ENCODE measurements at places on chromosomes 6 and 20.

GRCh38 chr6:27829453-27830211 lies 82.6 kb downstream of the OR2B2 start:
- no peak for DNase-seq

DNA sequence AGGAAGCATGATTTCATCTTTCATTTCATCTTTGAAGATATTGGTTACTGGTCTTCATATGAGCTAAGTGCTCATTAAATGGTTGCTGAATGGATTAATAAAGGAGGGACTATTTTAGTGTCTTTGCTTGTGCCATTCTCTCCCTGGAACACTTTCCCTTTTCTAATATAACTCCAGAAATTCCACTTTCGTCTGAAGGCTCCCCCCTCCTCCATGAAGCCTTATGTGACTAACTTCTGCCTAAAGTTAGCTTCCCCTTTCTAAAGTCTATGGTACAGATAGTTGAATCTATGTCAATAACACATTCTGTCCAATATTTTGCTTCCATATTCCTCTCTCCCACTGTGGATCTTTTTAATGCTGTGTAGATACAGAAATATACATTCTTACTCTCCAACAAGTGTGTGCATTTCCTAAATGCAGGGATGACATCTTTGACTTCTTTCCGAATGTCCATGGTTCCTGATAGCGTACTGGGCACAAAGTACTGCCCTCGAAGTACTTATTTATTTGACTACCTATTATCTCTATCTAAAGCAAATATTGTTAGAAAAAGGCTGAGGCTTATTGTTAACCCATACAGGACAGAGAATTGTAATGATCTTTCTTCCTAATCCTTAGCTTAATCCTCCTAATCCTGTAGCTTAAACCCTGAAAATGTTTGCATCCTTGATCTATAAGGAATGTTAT lies 84.7 kb upstream of the ELOVL5 start:
- no peak for DNase-seq

- no peak for DNase-seq
These were observed 38.4 kb downstream of the INSM1 start for GRCh38 chr20:20406306-20406705.

DNA sequence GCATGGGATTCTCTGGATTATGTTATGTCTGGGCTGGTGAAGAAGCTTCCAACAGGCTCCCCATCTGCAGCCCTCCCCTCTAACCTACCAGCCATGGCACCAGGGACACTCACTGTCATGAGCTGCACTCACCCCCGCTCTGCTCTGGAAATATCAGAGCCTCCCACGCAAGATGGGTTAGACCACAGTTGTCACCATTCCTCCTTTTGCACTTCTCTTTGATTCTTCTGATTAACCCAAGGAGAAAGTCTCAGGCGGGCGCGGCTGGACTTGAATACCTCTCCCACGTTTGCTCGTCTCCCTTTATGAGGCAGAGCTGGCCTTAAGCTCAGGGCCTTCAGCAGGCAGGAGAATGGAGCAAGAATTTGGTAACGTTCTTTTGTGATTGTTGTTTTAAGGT lies 128.1 kb downstream of the CEBPB start:
- DNase-seq = no peak

- DNase-seq = no peak
These were observed 54.5 kb downstream of the TRMT11 start for GRCh38 chr6:126040826-126041225.

- no peak for DNase-seq
These were observed 261.5 kb downstream of the C6orf118 start for GRCh38 chr6:165047952-165048351.

GRCh38 chr20:51884561-51884960 lies 82.2 kb upstream of the SALL4 start:
- DNase-seq = no peak

DNA sequence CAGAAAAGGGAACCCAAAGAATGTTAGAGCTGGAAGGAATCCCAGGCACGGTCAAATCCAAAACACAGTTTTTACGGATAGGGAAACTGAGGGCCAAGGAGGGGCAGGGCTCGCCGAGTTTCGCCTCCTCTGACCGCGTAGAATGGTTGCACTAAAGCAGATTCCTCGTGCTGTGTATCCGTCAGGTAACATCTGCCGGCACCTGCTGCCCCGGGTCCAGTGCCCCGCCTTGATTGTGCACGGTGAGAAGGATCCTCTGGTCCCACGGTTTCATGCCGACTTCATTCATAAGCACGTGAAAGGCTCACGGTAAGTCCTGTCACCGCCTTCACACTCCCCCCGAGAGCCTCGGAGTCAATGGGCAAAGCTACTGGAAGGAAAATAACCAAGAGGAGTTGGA lies 17.1 kb downstream of the TUBB2A start:
- no peak for DNase-seq

GRCh38 chr6:136365776-136366354 lies 76.2 kb upstream of the BCLAF1 start:
- peak; percentile 51 for DNase-seq

GRCh38 chr20:46145713-46146112 lies 27.6 kb downstream of the CD40 start:
- DNase-seq = no peak

DNA sequence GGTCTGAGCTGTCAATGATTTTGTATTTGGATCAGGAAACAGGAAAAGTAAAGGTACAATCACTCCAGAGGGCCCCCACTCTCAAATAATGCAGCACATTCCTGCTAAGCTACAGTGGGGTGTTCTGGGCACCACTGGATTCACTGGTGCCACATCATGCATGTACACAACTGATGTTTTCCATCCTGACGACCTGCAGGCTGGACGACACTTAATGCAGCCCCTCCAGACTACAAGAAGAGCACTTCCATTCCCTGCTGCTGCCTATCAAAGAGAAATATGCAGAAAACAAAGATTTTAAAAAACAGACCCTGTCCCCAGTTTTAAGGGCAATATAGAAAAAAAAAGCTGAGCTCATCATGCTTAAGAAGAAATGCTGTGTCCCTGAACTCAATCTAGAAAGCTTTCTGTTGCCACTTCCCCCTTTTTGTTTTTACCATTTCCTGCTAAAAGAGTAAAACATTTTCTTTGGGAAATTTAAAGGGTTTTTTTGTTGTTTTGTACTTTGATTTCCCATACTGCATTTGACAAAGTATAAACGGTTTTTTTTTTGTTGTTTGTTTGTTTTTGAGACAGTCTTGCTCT lies 35.5 kb downstream of the ABHD12 start:
- DNase-seq = no peak

DNA sequence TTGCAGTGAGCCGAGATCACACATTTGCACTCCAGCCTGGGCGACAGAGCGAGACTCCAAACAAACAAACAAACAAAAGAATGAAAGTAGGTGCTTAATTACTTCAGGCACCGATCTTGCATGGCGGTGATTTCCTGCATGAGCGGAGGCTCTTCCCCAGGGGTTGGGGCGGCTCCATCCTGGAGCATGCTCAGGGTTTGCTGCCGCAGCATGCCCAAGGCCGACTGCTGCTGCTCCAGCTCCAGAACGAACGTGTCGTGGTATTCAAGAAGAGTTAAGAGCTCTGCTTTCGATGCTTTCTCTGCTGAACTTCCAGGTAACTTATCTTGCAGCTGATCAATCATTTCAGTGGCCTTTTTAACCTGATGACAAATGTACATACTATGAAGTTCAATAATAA lies 313.8 kb downstream of the SYNE1 start:
- DNase-seq = no peak

DNA sequence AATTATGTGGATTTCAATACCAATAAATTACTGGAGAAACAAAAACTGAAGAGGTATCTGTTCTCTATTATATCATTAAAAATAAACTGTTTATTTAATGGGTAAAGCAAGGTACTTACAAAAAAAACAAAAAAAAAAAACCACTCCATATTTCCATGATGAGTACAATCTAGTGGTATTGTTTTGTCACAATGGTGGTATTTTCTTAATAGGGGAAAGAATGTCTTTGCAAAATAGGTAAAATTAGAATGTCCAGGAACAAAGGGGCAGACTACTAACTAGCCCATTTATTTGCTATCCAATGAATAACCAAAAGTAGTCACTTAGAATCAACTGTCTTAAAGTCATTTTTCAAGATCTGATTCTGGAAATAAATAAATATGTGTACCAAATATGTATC lies 92.0 kb downstream of the ARHGAP18 start:
- no peak for DNase-seq

DNA sequence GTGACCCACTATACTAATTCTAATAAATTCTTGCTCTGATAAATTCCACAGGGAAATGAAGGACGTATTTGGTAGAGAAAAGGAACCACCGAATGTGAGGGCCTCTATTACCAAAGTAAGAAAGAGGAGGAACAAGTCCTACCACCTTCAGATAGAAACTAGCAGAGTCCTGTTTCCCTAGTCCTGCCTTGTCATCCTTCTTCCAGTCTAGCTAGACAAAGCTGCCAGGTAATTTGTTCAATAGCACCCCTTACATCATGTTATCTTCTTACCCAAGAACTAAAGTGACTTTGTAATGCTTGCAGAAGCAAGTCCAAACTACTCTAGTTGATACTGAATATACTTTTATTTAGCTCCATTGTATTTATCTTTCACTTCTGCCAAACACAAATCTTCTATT lies 29.3 kb upstream of the FAM83B start:
- DNase-seq = no peak

- no peak for DNase-seq
These were observed 205.8 kb downstream of the ISM1 start for GRCh38 chr20:13426870-13427269.

DNA sequence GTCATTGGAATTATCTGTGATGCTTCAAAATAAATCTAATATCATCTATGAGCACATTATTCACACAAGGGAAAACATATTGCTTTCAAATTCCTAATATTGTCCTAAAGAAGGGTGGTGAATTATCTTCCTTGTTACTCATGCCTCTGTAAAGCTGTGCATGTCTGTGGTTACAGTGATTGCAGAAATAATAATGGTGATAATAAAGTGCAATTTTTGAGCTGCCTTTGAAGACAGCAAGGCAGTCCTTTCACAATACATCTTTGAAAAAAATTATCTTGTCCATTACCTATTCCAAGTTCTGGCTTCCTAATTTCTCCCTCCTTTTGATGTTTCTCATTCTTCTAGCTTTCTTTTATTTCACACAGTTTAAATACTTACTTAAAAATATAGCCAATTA lies 442.1 kb upstream of the EYS start:
- no peak for DNase-seq

- no peak for DNase-seq
These were observed 12.6 kb upstream of the FRMD1 start for GRCh38 chr6:168091381-168092264.

DNA sequence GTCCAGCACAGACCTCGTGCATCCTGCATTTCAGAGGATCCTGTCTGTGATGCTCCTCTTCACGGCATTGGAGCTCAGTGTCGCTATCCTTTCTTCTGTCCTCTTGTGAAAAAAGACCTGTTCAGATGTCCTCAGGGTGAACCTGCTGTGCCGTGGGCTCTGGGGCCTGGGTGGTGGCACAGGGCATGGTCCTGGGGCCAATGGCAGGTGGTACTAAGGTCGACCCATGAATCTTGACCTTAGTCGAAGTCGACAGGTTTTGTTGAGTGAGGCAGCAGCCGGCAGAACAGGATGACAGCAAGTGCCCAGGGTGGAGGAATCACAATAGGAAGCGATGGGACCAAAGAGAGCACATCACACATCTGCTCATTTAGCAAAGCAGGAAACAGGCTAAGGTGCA lies 22.0 kb upstream of the MAS1L start:
- DNase-seq = no peak

DNA sequence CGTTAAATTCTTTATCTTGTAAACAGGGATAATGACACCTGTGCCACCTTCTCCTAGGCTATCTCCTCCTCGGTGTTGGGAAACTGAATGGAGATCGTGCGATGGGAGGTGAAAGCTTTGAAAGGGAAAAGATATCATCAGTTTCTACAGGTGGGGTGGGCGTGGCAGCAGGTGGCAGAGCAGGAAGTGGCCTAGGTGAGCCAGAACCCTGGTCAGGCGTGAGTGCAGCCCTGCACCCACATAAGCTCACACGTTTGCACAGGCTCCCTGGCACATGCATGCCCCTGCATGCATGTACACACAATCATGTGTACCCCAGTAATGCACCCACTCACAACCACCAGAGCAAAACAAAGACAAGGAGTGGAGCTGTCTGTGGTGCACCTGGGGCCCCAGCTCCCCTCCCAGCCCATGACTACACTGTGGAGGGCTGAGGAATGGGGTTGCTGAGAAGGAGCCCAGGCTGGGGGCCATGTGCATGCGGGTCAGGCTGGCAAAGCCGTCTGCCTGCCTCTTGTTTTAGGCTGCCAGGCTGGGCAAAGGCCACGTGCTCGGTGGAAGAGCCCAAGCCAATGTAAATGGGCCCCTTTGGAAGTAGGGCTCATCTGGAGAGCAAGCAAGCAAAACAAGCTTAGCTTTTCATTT lies 61.5 kb downstream of the TFAP2C start:
- no peak for DNase-seq

- no peak for DNase-seq
These were observed 10.4 kb downstream of the TGM6 start for GRCh38 chr20:2390951-2391675.

- no peak for DNase-seq
These were observed 102.8 kb downstream of the DACT2 start for GRCh38 chr6:168216751-168217191.

- no peak for DNase-seq
These were observed 6.3 kb upstream of the LOC128125822 start for GRCh38 chr6:63565727-63566596.

DNA sequence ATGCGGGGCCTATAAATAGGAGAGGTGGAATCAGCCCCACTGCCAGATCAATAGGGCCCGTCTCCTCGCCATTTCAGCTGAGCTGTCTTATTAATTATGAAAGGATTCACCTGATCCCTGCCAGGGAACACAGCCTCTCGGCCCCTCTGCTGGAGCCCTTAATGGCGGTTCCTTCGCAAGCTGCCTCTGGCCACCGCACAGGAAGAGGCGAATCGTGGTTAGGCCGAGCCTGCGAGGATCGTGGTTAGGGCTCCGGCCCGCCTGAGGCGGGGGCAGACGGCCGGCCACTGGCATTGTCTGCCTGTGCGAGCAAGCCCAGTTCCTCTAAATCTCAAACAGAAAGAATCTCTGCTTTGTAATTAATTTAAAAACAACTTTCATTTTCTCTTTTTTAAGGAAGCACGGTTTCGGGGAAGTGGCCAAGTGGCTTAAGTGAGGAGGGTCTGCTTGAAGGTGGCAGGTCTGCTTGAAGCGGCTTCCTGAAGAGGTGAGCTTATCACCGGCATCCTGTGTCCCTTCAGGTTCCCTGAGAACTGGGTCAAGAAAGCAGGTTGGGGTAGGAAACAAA lies 9.2 kb downstream of the NRN1 start:
- DNase-seq = no peak

GRCh38 chr6:46530896-46531295 lies 39.6 kb upstream of the RCAN2 start:
- DNase-seq = no peak
